ENCODE measurements at places on chromosomes 4 and X.
A peak's percentile ranks its signal among the peaks of the same experiment; 100 is the strongest.

- DNase-seq: no peak
Measured at GRCh38 chrX:46831765-46832327, 5.0 kb upstream of the RP2 start.

DNA sequence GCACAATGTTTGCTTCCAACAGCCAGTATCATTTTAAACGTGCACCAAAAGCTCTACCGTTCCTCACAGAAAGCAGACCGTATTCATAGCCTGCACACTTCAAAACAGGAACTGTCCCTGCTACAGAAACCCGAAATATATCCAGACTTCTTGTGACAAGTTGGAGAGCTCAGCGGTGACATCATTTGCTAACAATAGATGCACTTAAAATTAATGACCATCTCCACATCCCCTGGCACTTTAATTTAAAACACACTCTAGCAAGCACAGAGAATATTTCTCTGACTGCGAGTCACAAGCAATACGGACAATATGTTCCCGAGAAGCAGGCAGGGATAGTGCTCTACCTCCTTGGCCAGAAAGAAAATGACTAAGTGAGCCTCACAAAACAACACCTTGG is 2.5 kb downstream of the NYX start:
- DNase-seq: no peak

GRCh38 chr4:184400375-184400870 is 73.9 kb downstream of the IRF2 start:
- DNase-seq: peak; percentile 40

GRCh38 chr4:15320121-15320678 is 107.6 kb upstream of the C1QTNF7 start:
- no peak for DNase-seq

DNA sequence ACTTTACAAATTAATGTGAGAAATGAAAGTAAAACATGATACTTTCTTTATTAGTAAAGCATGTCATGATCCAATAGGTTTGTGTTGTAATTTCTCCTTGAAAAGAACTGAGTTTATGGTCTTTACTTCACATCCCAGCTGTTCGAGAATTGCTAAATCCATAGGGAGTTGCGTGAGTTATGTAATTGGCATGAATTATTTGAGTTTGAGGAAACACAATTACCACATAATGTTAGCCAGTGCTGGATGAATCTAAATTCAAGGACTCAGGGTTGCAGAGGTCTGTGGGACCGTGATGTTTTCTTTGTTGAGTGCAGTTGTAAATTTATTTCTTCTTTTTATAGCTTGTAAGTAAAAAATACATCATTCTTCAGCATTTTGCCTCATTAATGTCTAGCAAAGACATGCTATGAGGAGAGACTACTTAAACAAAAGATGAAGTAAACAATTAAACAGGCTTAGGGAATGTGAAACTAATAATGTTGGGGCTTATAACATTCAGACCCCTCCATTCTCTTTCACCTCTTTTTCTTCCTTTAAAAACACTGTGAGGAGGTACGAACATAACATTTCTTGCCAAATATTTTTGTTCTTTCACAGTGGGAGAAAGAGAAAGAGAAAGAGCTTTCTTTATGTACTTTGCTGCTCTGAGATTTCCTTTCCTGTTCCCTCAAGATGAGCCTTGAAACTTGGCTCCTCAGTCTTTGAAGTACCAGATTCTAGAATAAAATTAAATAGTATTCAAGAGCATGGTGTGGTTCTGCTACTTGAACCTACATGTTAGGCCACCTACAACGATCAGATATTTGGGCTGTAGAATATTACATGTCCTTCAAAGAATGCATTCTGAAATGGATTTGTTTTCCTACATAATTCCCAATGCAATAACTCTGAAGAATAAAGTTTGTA is 159.6 kb upstream of the ANK2 start:
- DNase-seq: peak; percentile 26

- peak; percentile 97 for DNase-seq
Measured at GRCh38 chr4:77172336-77172735, 15.3 kb downstream of the CCNG2 start.

GRCh38 chr4:54539500-54540029 is 118.2 kb upstream of the KIT start:
- no peak for DNase-seq

DNA sequence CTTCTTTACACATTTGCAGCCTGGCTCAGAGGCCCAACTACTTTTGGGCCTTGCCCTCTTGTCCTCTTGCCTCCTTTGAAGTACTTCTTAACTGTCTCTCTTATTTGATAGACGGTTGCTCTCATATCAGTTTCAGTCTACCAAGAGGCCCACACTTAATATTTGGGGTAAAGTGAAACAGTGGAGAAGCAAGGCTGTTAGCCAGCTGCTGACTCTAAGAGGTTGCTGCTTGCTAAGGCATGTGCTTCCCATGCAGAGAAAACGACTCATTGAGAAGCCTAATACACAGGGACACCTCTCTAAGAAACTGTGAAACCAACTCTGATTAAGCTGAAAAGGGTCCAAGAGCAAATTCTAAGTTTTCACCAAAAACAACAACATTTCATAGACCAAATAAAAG is 94.6 kb downstream of the PPP3CA start:
- DNase-seq: no peak

DNA sequence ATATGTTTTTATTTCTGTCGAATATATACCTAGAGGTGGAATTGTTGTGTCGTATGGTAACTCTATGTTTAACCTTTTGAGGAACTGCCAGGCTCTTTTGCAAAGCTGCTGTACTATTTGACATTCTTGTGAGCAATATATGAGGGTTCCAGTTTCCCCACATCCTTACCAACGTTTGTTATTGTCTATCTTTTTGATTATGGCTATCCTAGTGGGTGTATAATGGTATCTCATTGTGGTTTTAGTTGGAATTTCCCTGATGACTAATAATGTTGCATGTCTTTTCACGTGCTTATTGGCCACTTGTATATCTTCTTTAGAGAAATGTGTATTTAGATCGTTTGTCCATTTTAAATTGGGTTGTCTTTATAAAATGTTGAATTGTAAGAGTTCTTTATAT is 24.5 kb downstream of the REPS2 start:
- peak; percentile 0 for DNase-seq

DNA sequence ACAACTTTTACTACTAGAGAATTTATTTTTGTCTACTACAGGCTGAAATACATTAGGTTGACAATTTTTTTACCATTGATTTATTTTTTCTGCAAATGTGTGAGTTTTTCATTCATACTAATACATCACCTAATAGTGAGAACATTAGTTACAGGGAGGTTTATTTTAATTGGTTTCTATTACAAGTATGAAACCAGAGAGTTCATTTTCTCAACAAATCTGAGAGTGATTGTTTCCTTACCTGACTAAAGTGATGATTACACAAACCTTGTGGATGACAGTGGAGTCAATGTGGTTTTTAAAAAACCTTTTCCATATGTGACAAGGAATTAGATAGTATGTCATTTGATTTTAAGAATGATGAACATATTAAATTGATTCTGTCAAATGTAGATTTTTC is 227.4 kb downstream of the PALLD start:
- DNase-seq: no peak

DNA sequence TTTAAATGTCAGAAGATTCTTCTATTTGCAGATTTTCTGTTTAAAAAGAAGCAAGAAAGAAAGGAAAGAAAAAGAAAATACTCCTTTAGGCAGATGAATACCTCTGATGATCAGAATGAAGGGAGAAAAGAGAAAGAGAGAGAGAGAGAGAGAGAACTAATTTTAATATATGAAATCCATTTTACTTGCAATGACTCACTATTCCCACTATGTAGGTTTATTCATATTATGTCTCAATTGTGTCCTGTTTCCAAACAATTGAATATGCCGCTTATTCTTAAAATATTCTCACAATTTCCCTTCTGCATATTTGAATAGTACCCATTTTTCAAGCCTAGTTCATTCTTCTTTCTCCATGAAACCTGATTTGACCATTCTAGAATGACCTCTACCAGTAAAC is 11.7 kb downstream of the MEPE start:
- DNase-seq: no peak

DNA sequence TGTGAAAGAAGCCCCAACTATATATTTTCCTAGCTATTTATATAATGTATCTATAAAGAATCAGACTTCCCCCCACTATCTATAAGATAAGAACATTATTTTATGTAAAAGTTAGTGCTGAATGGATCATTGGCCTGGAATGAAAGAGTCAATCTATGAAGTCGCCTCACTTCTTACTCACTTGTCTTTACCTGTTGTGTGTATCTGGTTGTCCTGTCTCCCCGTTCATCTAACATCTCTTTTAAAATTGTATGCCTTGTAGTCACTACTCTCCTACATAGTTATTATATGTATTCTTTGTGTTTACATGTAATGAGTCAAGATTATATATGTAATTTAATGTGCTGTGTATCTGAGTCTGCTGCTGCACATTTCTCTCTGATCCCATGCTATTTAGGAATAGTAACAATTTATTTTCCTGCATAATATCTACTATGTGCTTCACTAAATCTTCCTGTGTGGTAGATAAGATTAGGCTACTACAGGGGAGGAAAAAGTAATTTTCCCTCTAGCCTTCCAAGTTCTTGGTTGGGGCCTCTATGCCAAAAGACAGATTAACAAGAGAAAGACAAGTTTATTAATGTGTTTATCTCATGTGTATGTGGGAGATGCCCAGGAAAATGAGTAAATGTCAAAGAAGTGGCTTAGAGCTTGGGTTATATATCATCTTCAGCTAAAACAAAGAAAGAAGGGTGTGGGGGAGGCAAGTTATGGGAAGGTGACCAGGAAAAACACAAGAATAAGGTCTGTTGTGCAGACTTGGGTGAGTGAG is 77.6 kb upstream of the FRMPD4 start:
- no peak for DNase-seq

GRCh38 chrX:115324194-115324593 is 34.7 kb downstream of the LUZP4 start:
- DNase-seq: no peak

Data from kidney glomerular epithelial cell (primary cell).